Activated T-helper 2 cell treated with anti-CD3 and anti-CD28 coated beads, Interferon-gamma antibody, Interleukin-2, Interleukin-4, amounts not matched to agents 10 μg/mL and 5 μg/mL and 100 μg/mL, durations not matched to agents 14 hours and 24 hours and 36 hours (primary cell): ENCODE measurements at places on chromosomes 4 and X. TPM values are rescaled to one million over a fixed set of nuclear protein-coding genes. Genes with fewer than 3 reads are reported as not detected.

DNA sequence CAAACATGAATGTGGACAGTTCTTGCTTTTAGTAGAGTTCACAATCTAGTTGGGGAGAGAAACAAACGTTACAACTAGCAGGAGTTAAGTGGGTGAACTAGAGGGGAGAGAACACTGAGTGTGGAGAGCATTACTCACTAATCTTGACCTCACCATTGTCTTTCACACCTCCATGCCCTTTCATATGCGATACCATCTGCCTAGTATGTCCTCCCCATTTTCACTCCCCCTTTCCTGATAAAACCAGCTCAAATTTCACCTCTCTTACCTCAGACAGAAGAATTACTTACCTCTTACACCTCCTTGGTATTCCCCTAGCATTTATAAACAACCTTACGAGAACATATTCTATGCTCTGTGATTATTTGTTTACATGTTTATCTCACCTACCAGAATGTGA, 53.6 kb downstream of the LAS1L start:
- no peak for DNase-seq

Gene SPP1
- total RNA-seq: 0.43 and 0.67 TPM in 2 replicates

Gene HSFX3
- 0.27 TPM in 1 of 2 replicates, not detected in the other for total RNA-seq

DNA sequence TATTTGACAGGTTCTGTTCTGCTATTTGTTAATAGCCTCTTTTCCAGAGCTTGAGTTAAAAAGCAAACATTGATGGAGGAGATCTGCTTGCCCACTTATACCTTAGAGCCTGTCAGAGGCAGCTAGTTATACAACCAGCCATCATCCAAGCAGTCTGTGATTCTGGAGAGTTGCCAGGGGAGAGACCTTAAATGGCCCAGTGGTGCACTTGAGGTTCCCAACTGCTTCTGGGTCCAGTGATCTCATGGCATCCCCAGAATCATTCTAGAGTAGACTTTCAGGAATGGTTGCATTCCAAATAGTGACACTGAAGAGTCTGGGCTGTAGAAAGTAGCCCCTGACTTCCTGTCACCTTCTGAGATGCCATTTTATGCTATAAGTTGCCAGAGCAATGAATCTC, 160.7 kb downstream of the FHIP1A start:
- DNase-seq: no peak

GRCh38 chr4:188002323-188002722, 6.8 kb downstream of the ZFP42 start:
- no peak for DNase-seq

Gene BRS3
- not detected in 2 replicates for total RNA-seq

DNA sequence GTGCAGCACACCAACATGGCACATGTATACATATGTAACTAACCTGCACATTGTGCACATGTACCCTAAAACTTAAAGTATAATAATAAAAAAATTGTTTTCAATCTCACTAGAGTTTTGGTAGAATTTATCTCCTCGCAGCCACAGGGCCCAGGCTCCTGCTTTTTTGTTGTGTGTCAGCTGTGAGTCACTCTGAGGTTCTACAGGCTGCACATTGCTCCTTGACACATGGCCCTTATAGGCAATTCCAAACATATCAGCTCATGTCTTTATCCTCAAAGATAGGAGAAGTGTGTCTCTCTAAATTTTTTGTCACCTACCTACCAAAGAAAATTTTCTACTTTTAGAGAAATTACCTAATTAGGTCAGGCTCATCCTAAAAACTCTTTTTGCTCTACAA, 252.1 kb upstream of the ADGRL3 start:
- no peak for DNase-seq

- no peak for DNase-seq
These were observed 10.2 kb downstream of the PDGFC start for GRCh38 chr4:156961196-156962057.

DNA sequence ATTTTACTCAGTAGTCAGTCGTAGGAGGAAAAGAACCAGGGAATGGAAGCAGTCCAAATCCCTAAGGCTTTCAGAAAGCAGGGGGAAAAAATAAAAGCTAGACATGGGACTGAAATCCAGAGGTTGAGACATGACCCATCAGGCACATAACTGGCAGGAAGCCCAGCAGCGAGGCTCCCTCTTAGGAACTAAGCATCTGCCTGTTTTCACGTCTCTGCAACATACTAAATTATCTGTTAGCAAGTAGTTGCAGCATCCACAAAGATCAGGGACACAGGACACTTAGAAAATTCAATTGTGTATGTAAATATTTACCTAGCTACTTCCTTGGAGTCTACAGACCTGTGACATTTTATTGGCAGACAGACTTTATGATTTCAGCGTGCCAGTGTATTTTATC, 118.0 kb upstream of the EDNRA start:
- no peak for DNase-seq
